ENCODE measurements at places on chromosomes 1 and 21.

DNA sequence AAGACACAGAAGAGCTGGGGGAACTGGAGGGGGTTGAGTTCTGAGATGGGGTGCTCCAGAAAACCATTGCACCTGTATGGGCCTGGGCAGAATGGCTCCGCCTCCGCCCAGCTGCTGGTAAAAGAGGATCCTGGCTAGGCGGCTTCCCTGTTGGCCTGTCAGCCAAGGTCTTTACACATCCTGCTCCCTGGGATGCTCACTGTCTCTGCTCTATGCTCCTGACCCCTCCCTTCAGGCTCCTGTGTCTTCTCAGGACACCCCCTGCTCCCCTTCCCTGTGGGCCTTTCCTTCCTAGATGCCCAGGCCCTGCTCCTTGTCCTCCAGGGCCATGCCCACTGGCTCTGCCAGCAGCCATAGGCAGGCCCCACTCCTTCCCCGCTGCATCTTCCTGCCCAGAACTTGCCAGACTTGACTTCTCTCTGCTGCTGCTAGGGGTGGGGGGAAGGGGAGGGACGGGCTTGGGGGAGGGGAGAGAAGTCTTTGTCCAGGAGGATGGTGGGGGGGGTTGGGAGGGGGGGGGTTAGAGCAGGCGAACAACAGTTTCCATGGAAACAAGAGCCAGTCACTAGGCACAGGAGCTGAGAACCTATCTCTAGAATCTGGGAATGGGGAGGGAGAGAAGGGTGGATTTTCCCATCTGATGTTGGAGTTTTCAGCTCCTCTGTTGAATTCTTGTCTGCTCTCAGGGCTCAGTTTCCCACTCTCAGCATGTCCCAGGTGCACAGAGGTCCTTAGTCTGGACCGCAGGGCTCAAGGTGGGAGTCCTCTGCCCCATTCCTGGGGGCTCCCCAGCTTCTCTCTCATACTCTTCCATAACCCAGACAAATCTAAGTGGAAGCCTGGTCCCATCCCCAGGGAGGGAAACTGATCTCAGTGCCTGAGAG, 10.6 kb downstream of the CELSR2 start:
- DNase-seq: no peak

DNA sequence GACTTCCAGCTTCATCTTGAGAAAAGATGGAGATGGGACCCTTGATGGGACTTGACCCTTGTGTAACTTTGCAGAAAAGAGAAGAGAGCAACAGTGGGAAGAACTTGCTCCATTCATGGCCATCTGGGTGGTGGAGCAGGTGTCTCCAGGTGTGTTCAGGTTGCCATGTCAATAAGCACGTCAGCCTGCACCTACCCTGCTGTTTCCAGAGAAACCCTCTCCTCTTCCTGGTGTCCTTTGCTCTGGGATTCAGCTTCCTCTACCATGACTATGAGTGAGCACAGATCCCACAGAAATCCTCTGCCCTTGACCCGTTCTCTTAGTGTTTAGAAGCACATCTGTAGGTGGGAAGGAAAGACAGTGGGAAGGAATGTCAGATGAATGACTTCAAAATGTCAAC, 21.8 kb upstream of the OTUD3 start:
- DNase-seq: no peak

DNA sequence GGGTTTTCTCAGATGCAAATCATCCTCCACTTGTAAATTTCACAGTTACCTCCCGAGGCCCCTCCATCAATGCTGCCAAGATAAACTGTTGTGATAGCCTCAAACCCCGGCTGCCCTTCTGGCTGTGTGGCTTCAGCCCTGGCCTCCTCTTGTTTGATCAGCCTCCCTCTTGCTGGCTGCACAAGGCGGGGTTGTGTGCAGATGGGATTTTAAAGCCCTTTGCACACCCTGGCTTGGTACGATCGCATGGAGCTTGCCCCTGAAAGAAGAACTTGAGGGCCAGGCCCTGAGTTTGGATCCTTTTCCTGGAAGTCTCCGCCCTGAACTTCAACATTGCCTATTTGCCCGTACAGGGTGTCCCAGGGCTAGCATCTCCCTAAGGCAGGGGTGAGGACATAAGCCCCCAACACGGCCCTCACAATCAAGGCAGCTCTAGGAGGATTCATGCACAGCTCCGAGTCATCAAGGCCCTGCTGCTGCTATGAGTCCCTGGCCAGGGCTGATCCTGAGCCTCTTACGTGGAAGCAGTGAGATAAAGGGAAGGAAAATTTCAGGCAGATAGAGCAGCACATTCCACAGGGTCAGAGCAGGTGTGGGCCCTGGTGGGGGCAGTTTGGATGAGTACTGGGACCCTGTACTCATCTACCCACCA, 181.2 kb upstream of the VAMP3 start:
- no peak for DNase-seq

GRCh38 chr1:76021846-76022245, 52.7 kb upstream of the ST6GALNAC3 start:
- no peak for DNase-seq

- peak; percentile 18 for DNase-seq
Observed at GRCh38 chr1:193730017-193730416, 543.6 kb upstream of the B3GALT2 start.

DNA sequence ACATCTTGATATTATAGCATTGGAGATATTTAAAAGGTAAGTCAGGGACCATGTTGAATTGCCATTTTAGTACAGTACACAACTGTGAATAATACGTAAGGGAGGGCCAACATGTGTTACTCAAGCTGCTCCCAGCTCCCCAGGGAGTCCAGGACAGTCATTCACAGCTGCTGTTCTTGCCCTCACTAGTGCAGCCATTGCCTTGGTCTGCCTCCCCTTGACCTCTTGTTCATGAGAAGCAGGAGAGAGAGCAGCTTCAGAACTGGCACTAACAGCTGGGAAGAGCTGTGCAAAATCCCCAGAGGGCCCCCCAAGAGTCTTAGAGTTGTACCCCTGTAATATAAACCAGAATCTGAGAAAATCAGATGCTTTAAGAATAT, 16.4 kb downstream of the TCEANC2 start:
- no peak for DNase-seq

- no peak for DNase-seq
Observed at GRCh38 chr1:217929213-217929885, 298.2 kb downstream of the SPATA17 start.

DNA sequence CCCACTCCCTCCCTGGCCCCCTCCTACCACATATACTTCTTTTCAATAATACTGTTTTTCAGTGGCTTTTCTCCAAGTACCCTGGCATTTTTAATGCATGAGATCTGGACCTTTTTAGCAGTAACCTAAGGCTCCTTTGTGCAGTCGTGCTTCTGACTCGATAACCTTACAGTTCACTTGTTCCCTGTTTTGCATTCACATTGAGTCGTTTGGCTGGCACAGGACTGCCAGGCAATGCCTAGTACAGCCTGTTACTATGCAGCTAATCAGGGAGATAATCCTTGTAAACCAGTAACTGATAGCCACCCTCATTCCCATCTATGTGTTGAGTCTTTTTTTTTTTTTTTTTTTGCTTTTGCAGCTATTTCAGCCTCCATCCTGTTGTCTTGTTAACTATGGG, 3.7 kb downstream of the ATP1B1 start:
- peak; percentile 43 for DNase-seq

DNA sequence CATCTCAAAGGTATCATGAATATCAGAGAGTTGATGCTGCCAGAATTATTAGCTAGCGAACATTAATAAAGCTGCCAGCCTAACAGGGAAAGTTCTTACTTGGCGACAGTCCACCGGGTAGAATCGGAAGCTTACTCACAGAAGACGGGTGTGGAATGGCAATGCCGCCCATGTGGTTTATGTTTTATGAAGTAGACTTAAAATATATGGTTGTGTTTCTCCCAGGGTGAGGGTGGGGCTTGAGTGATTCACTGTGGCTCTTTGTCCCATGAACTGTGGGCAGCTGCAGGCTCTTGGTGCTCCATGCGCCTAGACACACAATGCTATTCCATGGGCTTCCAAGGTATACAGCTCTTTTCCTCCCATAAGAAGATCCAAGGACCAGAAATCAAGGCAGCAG, 162.7 kb downstream of the PIGK start:
- DNase-seq: no peak

GRCh38 chr1:240722788-240723187, 110.8 kb upstream of the GREM2 start:
- DNase-seq: no peak

DNA sequence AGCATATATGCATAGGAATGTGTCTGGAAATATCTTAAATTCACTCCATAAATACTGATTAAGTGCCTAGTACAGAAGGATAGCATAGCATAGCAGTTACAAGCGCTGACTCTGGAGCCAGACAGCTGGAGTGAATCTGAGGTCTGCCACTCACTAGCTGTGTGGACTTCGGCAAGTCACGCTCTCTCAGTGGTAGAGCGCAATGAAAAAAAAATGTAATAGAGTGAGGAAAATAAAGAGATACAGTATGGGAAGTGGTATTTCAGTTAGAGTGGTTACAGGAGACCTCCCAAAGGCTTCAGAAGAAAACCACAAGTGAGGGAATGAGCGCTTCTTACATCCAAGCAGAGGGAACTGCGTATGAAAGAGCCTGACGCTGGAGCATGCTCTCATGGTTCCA, 338.9 kb upstream of the PRMT6 start:
- DNase-seq: no peak

DNA sequence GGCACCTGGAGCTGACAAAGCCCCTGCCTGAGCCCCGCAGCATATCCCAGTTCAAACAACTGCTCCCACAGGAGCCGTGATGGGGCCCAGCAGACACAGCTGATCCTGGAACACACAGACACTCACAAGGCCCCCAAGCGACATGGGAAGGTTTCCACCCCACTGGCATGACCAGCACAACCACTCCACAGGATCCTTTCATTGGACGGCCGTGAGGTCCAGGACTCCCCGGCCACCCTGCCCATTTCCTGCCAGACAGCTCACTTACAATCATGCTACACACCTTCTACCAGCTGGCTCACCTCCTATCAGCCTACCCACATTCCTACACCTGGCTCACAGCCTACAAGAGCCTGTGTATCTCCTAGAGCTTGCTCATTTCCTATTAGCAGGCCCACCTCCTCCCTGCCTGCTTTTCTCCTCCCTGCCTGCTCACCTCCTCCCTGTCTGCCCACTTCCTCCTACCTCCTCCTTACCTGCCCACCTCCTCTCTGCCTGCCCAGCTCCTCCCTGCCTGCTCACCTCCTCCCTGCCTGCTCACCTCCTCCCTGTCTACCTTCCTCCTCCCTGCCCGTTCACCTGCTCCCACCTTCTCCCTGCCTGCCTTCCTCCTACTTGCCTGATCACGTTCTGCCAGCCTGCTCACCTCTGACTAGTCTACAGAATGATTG, 73.9 kb downstream of the MATN1 start:
- DNase-seq: no peak

DNA sequence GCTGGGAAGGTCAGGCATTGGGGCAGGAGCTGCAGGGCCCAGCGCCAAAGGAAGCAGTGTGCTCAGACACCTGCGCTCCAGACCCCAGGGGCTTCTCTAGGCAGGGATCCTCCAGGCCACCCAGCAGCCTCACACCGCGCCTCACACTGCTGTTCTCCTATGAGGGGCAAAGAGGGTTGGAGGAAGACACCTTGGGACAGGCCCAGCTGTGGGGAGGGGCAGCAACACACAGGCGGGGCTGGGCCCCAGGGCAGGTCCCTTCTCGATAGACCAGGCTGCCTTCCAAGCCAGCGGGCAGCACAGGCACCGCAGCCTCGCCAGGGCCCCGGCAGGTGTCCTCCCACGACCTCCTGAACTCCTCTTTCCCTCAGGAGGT, 20.7 kb upstream of the PRSS38 start:
- no peak for DNase-seq

DNA sequence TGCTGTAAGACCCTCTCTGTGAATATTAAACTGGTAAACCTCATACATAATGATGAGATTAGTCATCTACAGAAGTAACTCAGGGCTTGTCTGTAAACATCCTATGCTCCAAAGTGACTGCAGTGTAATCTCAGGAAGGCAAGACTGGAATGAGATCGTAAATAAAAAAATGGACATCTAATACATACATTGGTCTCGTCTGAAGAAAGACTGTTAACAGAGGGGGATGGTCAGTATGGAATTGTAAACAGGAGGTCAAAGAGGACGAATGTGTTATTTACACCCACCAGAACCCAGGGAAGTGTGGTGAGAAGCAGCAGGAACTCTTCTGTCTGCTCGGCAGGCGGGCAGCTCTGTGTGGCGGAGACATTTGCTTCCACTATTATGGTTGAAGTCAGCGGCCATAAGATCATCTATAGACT, 51.4 kb downstream of the DISC1 start:
- peak; percentile 42 for DNase-seq

GRCh38 chr21:15682977-15683376, 46.8 kb upstream of the USP25 start:
- DNase-seq: peak; percentile 28

- DNase-seq: no peak
Observed at GRCh38 chr1:193537266-193538002, 351.0 kb upstream of the B3GALT2 start.
